ENCODE measurements at places on chromosomes 5 and 9. TPM values are rescaled to one million over a fixed set of nuclear protein-coding genes. Genes with fewer than 3 reads are reported as not detected.

DNA sequence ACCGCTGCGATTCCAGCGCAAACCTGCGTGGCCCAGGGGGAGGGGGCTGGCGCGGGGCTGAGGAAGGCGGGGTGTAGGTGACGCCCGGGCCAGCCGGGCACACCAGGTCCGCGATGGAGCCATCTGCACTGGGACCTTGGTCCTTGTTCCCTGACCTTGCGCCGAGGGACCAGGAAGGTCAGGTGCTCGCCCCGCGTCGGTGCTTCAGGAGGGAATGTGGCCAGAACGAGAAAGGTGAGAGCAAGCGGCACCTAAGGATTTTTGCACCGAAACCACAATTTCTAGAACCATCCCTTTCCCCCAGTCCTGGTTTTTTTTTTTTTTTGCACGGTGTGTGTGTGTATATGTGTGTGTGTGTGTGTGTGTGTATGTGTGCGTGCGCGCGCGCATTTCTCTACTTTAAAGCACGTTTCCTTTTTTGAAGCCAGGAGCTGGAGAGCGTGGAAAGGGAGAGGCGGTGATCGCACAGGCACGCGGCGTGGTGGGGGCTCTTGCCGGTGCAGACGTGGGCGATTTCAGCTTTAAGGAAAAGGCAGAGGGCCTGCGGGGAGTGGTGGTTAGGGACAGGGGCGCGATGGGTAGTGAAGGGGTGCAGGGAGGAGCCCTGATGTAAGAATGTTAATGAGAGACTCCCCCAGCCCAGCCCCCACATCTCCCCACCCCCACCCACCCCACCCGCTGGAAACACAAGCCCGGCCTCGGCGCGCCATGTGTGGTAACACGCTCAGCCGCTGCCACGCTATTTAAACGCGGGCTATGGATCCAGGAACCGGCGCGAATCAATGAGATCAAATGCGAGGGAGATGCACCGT is at the start of gene NPR3:
TSS of gene NPR3 (plus strand) at position 772 of the 812 bp plus-strand sequence. CDS start 456 bp downstream, outside the sequence.
- peak within 1 kb of the TSS; percentile 38 for H3K27ac ChIP-seq
- no peaks in the 10 kb centered on the region for H3K36me3 ChIP-seq
- peak; percentile 62 for DNase-seq
- H3K4me1 ChIP-seq: peaks cover 7% of the 10 kb centered on the region

Gene COL27A1
- total RNA-seq: 5.4 TPM

GRCh38 chr5:68415177-68416085 is 199.9 kb downstream of the PIK3R1 start:
- no peak overlapping the region for H3K4me3 ChIP-seq
- H3K27me3 ChIP-seq: no peaks in the 10 kb centered on the region

Gene PCDHGB1
- 3.1 TPM for total RNA-seq

- no peaks in the 10 kb centered on the region for H3K4me1 ChIP-seq
- no peaks in the 10 kb centered on the region for H3K36me3 ChIP-seq
- no peak overlapping the region for H3K4me3 ChIP-seq
Measured at GRCh38 chr9:86368871-86369521, 14.8 kb upstream of the TUT7 start.

DNA sequence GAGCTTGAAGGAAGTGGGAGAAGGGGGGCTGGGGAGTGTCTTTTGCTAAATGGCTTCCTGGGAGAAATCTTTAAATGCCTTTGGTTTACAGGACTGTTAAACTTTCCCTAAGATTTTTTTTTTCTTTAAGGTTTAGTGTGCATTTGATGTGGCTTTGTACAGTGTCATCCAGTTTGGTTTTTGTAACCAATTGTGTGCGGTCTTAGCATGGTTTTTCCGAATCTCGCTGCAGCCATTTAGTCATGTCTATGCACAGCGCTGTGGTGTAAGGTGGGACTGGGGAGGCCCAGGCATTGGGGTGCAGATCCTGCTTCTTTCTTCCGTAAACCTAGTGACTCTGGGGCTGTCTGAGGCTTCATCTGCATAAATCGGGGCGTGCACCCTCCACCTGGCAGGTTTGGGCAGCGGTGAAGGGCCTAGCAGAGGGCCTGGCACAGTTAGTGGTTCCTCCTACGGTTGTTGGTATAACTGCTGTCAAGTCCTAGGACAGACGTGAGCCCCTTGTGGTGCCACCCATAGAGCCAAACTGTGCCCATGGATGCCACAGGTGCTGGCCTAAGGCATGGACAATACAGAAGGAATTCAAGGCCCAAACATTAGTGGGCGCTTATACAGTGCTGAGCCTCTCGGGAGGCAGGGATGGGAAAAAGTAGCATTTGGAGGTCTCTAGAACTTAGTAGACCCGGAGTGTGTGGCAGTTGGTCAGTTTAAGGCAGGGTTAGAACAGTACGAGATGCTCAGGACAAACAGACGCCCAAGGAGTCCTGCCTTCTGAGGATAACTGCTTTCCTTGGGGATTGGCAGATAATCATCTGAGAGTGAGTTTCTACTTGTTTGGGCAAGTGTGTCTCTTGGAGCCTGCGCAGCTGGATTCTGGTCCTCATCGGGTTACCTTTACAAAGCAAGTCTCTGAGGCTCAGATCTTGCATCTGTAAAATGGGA is 1.5 kb downstream of the PRRC2B start:
- no peaks in the 10 kb centered on the region for H3K36me3 ChIP-seq
- H3K4me1 ChIP-seq: peaks cover 25% of the 10 kb centered on the region
- no peaks in the 10 kb centered on the region for H3K27me3 ChIP-seq
- H3K4me3 ChIP-seq: peak overlapping the region; percentile 87
- peak overlapping the region; percentile 78 for H3K27ac ChIP-seq
- DNase-seq: no peak

GRCh38 chr9:95182854-95183563 is 134.5 kb downstream of the FANCC start:
- H3K36me3 ChIP-seq: no peaks in the 10 kb centered on the region
- no peak overlapping the region for H3K4me3 ChIP-seq
- DNase-seq: no peak

Gene CAPSL
- total RNA-seq: 0.33 TPM

- H3K27ac ChIP-seq: no peak overlapping the region
- no peak overlapping the region for H3K4me3 ChIP-seq
- peak; percentile 96 for DNase-seq
- peaks cover 7% of the 10 kb centered on the region for H3K4me1 ChIP-seq
- H3K36me3 ChIP-seq: no peaks in the 10 kb centered on the region
- H3K27me3 ChIP-seq: no peaks in the 10 kb centered on the region
Measured at GRCh38 chr9:91500509-91501014, 76.9 kb upstream of the NFIL3 start.

Gene GABRA6
- total RNA-seq: not detected

Gene TRIM14
- total RNA-seq: 8.6 TPM

Gene FAM163B
- not detected for total RNA-seq

DNA sequence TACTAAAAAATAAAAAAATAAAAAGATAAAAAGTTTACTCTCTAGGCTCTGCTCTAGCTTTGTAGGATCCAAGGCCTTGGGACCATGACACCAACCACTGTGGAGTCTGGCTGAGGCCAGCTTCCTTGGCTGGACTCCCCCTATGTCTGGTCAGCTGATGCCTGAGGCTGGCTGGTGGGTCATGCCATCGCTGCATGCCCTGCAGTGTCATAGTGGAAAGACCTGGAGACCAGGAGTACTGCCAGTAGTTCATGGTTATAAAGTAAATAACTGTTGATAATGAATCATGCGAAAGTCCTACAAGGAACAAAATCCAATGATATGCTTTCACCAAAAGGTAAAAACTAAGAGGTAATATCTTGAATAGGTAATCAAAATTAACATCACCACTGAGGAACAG is 43.2 kb downstream of the GARNL3 start:
- no peaks in the 10 kb centered on the region for H3K4me1 ChIP-seq
- H3K4me3 ChIP-seq: no peak overlapping the region
- H3K36me3 ChIP-seq: no peaks in the 10 kb centered on the region
- no peaks in the 10 kb centered on the region for H3K27me3 ChIP-seq
- no peak for DNase-seq

- H3K4me1 ChIP-seq: peaks cover 7% of the 10 kb centered on the region
- H3K27me3 ChIP-seq: no peaks in the 10 kb centered on the region
- no peak for DNase-seq
- peaks cover under 1% of the 10 kb centered on the region for H3K36me3 ChIP-seq
Measured at GRCh38 chr5:112923148-112923917, 1.3 kb upstream of the REEP5 start.

DNA sequence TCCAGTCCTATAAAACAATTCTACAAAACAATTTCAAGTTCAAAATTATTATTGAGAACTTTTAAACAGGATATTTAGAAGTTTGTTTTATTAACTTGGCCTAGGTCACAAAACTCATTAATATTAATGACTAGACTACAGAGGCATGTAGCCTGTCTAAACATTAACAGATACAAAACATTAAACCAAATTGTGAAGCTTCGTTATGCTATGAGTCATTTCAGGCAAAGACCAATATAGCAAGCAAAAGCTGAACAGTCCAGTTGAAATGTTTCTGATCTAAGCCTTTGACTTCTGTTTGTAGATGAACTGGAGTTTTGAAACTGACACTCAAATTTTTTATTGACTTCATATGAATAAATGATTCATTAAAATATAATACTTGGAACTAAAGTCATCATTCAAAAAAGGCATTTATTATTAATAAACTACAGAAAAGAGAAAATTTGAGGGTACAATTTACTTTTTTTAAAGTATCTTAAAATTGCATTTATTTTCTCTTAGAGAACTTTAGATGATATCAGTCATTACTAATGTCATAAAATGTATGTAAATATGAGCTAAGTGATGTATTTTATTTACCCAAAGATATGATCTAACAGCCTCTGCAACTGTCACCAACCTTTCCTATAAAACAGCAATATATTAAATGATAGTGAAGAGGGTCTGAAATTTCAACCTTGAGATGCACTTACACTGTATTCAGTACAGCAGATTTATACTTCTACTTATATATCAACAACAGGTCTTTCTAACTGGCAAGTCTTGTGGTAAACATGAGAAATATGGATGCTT is 188.8 kb downstream of the COMMD10 start:
- no peaks in the 10 kb centered on the region for H3K36me3 ChIP-seq
- peaks cover 5% of the 10 kb centered on the region for H3K4me1 ChIP-seq
- no peak overlapping the region for H3K4me3 ChIP-seq
- no peak overlapping the region for H3K27ac ChIP-seq
- H3K27me3 ChIP-seq: no peaks in the 10 kb centered on the region

Gene SCGB3A2
- total RNA-seq: not detected

Gene ENC1
- 21.8 TPM for total RNA-seq

DNA sequence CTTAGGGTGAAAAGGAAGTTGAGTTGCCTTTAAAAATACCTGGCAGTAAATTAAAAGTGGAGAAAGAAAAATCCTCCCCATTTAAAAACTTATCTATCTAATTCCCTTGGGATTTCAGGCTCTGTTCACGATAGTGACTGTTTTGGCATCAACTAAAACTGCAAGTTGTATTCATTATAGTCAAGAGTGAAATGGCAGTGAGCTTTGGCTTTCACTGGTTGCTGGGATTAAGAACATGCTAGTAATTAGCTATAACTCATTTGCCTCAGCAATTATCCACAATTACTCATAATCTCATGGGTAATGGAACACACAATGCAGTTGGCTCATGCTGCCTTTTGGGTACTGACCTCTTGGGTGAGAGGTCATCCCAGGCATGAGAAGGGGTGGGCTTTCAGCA is 250.1 kb downstream of the GAS1 start:
- H3K27ac ChIP-seq: no peak overlapping the region
- H3K36me3 ChIP-seq: no peaks in the 10 kb centered on the region
- DNase-seq: no peak
- peaks cover 5% of the 10 kb centered on the region for H3K4me1 ChIP-seq
- no peaks in the 10 kb centered on the region for H3K27me3 ChIP-seq

- no peak for DNase-seq
- H3K36me3 ChIP-seq: no peaks in the 10 kb centered on the region
- H3K4me1 ChIP-seq: no peaks in the 10 kb centered on the region
- no peak overlapping the region for H3K4me3 ChIP-seq
- H3K27me3 ChIP-seq: no peaks in the 10 kb centered on the region
Measured at GRCh38 chr5:91052977-91053740, 330.0 kb downstream of the ARRDC3 start.

Gene CPLANE1
- 17.7 TPM for total RNA-seq

Gene CDC23
- total RNA-seq: 26.8 TPM

Gene FBXL17
- total RNA-seq: 8.3 TPM

DNA sequence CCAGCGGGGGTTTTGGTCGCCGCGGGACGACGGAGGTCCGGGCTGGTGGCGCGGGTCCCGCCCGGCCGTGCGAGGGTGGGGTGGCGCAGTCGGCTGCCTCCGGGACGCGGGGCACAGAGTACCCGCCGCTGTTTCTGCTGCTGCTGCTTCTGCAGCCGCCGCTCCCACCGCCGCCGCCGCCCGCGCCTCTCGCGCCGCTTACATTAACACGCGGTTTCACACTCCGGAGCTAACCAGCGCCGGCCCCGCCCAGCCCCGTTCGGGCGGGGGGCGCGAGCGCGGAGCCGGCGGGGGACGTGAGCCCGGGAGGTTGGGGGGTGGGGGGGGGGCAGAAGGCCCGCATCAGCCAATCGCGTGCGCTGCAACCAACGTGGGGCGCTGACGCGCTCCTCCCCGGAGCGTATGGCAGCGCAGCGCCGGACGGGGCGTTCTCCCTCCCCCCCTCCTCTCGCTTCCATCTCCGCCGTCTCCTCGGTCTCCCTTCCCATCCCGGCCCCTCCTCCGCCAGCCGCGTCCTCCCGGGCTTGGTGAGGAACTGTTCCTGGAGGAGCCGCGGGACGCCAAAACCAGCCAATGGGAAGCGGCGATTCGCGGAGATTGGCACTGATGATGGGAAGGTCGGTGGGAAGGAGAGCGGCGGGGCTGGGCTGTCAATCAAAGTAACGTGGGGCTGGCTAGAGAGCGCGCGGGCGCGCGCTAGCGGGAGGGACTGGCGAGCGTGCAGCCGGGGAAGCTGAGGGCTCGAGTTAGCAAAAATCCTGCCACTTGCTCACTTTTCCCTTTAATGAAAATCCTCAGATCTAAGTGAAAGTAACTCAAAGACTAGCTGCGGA is at the start of gene TLE1:
TSS of gene TLE1 (minus strand) at position 205 of the 833 bp plus-strand sequence. CDS start 1,307 bp downstream, outside the sequence.
- H3K4me1 ChIP-seq: peaks cover 17% of the 10 kb centered on the region
- peak within 1 kb of the TSS; percentile 75 for H3K4me3 ChIP-seq
- peak within 1 kb of the TSS; percentile 81 for H3K27ac ChIP-seq
- peak; percentile 100 for DNase-seq
- no peaks in the 10 kb centered on the region for H3K36me3 ChIP-seq

Gene RFESD
- 3.1 TPM for total RNA-seq

- DNase-seq: peak; percentile 98
- H3K36me3 ChIP-seq: peaks cover 2% of the 10 kb centered on the region
- H3K27me3 ChIP-seq: no peaks in the 10 kb centered on the region
- no peak overlapping the region for H3K4me3 ChIP-seq
- peaks cover 23% of the 10 kb centered on the region for H3K4me1 ChIP-seq
Measured at GRCh38 chr5:157516626-157517325, 56.8 kb downstream of the NIPAL4 start.

DNA sequence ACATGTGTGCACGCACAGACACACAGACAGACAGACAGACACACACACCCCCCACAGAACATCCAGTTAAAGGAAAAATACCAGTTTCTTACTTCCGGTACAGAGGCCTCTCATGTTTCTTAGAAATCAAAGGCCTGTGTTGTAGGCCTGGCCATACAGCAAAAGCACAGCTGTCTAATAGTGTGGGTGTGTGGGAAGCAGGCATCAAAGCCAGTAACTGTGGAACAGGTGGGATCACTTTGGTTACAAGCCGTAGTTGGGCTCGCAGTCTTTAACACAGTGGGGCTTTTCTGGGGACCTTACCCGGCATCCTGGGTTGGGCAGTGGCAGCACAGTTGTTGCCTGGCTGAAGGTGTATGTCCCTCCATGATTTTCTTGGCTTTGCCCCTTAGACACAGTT is 55.2 kb downstream of the FBXL7 start:
- H3K27me3 ChIP-seq: no peaks in the 10 kb centered on the region
- no peaks in the 10 kb centered on the region for H3K36me3 ChIP-seq
- no peak for DNase-seq
- no peak overlapping the region for H3K27ac ChIP-seq

Gene ARHGEF39
- 0.66 TPM for total RNA-seq
